ENCODE measurements at places on chromosomes 2 and 18. TPM values are rescaled to one million over a fixed set of nuclear protein-coding genes. Genes with fewer than 3 reads are reported as not detected.

- DNase-seq, result no peak
- no peaks in the 10 kb centered on the region for H3K36me3 ChIP-seq
- H3K27me3 ChIP-seq, result no peaks in the 10 kb centered on the region
- H3K4me3 ChIP-seq, result no peak overlapping the region
- H3K4me1 ChIP-seq, result no peaks in the 10 kb centered on the region
Measured at GRCh38 chr2:23312996-23313606, 71.9 kb upstream of the KLHL29 start.

The NPAS2 gene
- total RNA-seq, result 6.2 TPM

GRCh38 chr2:170533156-170533555 is 182.0 kb upstream of the SP5 start:
- DNase-seq, result no peak
- H3K4me1 ChIP-seq, result no peaks in the 10 kb centered on the region
- no peak overlapping the region for H3K27ac ChIP-seq

The ST8SIA5 gene
- total RNA-seq, result 0.33 TPM

Measured in breast epithelium (tissue), 4 donors.